ENCODE measurements at places on chromosomes 2 and 18. TPM values are rescaled to one million over a fixed set of nuclear protein-coding genes. Genes with fewer than 3 reads are reported as not detected.

CACNB4 gene
- 5.6 TPM for total RNA-seq

- no peak for DNase-seq
Measured at GRCh38 chr2:44981714-44982108, 27.5 kb downstream of the SIX2 start.

DNA sequence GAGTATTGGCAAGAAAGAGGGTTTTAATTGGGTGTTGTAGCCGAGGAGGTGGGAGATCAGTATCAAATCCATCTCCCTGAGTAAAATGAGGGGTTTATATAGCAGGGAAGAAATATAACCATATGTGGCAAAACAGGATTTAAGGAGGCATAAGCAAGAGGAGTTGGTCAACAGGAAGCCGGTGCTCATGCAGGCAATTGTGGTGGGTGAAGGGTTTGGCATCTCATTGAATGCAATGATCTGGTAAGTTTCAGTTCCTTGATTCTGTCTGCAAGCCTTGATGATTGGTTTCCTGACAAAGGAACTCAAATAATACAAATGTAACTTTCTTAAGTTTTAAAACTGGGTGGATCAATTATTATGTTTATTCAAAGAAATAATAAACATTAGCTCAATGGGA is 564.4 kb upstream of the LINC00305 start:
- DNase-seq, result no peak

GRCh38 chr2:40102447-40102846 is 323.4 kb upstream of the THUMPD2 start:
- no peak for DNase-seq

GRCh38 chr18:49008716-49009115 is 58.0 kb upstream of the SMAD7 start:
- DNase-seq, result no peak

- DNase-seq, result no peak
Measured at GRCh38 chr2:154960802-154961583, 262.5 kb downstream of the KCNJ3 start.

DNA sequence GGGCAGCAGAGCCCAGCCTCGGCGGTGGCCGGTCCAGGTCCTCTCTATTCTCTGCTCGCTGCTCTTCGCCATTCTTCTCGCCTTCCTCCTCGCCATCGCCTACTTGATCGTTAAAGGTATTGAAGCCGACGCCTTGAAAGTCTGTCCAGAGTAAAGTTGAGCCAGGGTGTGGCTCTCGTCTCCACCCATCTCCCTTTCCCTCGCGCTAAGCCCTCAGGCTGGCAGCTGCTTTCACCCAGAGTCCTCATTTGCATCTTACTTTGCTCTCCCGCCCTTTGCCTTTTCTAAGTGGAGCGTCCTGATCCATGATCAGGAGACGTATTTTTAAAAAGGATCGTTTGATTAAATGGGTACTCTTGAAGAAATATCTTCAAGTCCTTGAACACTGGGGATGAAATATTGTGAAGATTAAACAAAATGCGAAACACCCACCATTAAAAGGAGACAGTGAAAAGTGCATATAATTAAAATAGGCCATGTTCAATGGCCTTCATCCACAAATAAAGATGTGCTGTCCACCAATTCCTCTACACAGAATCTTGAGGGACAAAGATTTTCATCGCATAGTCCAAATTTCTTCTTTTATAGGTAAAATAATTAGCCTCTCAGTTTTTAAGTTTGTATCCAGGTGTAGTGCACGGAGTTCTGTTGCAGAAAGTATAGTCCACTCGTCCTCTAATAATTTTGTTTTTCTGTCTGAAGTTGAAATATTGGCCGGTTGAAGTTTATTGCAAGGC is 657 bp downstream of the ARL6IP6 start:
- DNase-seq, result no peak

DNA sequence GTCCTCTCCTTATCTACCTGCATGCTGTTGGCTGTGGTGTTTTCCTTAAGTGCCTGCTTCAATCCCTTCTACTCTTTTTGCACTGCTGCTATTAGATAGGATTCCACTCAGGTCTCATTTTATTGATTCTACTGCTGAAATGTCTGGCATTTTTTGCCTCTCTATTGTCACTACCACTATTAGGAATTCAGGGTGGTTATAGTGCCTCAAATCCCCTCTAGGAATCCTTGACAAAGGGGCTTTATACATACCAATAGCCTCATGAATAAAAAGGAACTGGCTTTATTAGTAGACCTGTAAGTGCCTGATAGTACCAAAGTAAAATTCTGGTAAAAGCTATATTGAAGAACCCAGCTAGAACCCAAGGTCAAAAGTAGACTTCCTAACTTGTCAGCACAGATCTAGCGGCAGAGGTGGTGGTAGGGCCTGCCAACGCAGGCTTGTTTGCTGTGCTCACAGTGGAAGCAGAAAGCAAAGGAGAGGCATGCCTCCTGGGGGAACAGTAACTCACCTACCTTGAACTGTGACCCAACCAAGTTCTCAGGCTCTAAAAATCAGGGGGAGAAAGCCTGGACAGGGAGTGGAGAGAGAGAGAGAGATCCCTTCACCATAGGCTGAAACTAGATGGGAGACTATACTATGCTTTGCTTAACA is 200.8 kb downstream of the RAB3GAP1 start:
- no peak for DNase-seq

ZNF892 gene
- total RNA-seq, result 7.2 TPM

DNA sequence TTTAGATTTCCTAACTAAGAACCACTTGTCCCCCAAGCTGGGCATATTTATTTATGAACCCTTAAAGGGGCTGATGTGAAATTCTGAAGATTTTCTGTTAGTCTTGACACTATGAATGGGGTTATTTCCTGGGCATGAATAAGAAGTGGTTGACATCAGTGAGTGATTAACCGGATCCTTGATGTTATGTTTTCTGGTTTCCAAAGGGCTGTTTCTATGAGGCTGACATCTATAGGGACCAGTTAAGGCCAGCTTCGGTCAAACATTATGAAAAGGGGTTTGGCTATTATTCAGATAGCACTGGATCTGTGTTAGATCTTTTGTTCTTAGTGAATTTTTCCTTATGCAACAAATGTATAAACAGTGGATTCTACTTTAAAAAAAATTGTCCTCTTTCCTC is 443.7 kb upstream of the SPRED2 start:
- DNase-seq, result no peak

- DNase-seq, result no peak
Measured at GRCh38 chr2:168224346-168224745, 23.0 kb downstream of the STK39 start.

- DNase-seq, result no peak
Measured at GRCh38 chr2:38261569-38262068, 115.5 kb downstream of the ATL2 start.

DNA sequence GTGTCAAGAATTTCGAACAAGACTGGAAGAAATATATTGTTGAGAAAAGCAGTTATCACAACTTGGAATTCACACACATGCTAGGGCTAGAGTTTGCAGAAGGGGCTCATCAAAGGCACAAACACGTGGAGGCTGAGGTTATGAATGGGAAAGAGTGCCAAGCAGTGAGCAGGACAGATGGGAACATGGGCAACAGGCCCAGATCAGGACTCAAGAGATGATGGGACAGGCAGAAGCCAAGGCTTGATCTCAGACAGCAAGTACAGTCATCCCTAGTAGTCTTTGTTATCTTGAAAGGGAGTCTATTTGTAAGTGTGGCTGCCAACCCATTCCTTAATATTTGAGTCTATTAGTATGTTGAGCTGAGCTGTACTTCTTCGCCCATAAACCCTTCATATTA is 22.2 kb upstream of the EPC2 start:
- no peak for DNase-seq

GRCh38 chr2:4762951-4763376 is 929.2 kb upstream of the SOX11 start:
- DNase-seq, result no peak

GRCh38 chr2:160751021-160751420 is 257.4 kb upstream of the RBMS1 start:
- no peak for DNase-seq

GRCh38 chr2:168033966-168034365 is 213.4 kb downstream of the STK39 start:
- no peak for DNase-seq

IL36RN gene
- 12.0 TPM for total RNA-seq

- no peak for DNase-seq
Measured at GRCh38 chr2:11672407-11672806, 2.4 kb upstream of the NTSR2 start.

GRCh38 chr2:172806493-172806892 is 70.8 kb downstream of the RAPGEF4 start:
- no peak for DNase-seq
